NCI-H524 (cell line): ENCODE measurements at places on chromosomes 4 and X.
A peak's percentile ranks its signal among the peaks of the same experiment; 100 is the strongest.

- no peak for DNase-seq
Observed at GRCh38 chr4:27148211-27148895, 287.7 kb downstream of the STIM2 start.

- DNase-seq, result no peak
Observed at GRCh38 chr4:18051281-18051680, 29.7 kb upstream of the LCORL start.

GRCh38 chr4:11495818-11496217 is 67.1 kb upstream of the HS3ST1 start:
- DNase-seq, result no peak

- DNase-seq, result no peak
Observed at GRCh38 chr4:184358521-184359232, 115.7 kb downstream of the IRF2 start.

- DNase-seq, result no peak
Observed at GRCh38 chr4:184498598-184498997, 24.2 kb upstream of the IRF2 start.

DNA sequence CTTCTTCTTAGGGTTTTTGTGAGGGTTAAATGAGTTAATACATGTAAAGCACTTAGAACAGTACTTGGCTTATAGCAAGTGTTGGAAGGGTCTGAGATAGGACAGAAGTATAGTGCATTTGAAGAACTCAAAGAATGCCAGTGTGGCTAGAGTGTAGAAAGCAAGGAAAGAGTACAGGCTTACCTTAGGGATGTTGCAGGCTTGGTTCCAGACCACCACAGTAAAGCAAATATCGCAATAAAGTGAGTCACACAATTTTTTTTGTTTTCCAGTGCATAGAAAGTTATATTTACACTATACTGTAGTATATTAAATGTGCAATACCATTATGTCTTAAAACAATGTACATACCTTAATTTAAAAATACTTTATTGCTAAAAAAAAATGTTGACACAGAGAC is 41.3 kb downstream of the KIF4A start:
- DNase-seq, result no peak

DNA sequence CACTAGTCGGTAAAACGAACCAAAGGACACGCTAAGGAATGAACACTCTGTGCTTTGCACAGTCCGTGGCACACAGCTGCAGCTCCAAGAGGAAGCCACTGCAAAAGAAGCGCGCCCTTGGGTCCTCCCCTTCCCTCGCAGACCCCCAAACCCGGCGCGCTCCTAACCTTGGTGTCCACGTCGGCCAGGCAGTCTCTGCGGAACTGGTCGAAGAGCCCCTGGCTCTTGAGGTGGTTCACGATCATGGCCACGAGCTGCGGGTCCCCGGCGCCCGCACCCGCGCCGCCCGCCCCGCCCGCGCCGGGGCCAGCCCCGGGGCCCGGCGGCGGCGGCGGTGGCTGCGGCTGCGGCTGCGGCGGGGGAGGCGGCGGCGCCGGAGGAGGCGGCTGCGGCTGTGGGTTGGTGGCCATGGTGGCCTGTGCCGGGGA is 333 bp downstream of the BOD1L1 start:
- no peak for DNase-seq

DNA sequence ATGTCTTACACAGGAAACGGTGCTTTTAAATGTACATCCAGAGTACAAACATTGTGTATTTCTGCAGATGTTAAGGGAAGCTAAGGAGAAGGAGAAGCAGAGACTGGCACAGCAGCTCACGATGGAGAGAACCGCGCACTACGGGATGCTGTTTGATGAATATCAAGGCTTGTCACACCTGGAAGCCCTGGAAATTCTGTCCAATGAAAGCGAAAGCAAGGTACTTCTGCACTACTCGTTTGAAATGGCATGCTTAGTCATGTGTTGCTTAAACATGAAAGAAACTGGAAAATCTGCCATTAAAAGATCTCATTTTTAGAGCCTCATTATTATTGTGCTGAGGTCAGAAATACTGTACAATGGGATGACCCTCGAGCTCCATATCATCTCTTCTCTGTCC is 47.2 kb downstream of the FAM114A1 start:
- no peak for DNase-seq

GRCh38 chr4:53800741-53801140 is 209.5 kb upstream of the LNX1 start:
- DNase-seq, result no peak

DNA sequence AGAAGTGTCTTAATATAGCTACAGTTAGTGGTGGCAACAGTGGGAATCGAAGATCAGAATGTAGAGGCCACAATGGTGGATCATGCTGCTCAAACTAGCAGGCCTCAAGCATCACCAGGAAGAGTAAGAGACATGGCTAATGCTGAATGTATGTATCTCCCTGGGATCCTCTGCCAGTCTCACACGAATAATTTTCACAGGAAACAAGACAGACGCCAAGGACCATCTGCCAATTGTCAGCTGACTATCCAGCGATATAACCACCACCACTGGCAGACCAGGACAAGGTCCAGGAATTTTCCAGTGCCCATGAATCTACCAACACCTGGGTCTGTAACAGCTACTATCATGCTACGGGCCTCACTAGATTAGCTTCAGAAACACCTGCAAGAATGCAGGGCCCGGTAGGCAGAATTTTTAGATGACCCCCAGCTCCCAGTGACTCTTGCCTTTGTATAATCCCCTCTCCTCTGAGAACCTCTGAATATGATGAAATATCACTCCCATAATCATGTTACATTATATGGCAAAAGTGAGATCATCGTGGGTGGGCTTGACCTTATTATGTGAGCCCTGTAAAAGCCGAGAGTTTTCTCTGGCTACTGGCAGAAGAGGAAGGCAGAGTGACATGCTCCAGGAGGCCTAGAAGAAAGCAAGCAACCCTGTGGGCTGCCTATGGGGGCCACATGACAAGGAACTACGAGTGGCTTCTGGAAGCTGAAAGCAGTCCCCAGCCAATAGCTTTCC is 429.8 kb downstream of the BCOR start:
- DNase-seq, result peak; percentile 85

DNA sequence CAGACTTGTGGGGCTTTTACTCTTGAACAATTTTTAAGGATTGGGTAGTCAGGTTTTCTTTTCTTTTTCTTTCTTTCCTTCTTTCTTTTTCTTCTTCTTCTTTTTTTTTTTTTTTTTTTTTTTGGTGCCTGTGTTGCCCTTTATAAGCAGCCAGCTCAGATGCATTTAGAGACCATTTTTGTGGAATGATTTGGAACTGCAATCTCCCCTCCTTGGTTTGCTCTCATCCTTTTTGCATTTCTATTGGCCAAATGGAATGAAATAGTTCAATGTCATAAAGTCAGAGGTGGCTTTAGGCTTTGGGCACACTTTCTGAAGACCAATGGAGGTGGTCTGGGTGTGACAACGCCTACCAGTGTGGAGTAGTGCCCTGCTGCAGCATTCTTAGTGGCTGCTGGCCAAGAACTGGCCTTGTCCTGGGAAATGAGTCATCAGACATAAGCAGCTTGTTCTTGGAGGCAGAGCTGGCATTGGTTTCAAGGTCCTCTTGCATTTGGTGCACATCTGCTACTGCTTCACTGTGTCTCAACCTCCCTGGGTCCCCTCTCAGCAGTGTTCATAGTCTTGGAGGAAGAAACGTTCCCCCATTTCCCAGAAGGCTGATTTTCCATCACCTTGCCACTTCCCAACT is 84.5 kb downstream of the CT47B1 start:
- DNase-seq, result no peak

DNA sequence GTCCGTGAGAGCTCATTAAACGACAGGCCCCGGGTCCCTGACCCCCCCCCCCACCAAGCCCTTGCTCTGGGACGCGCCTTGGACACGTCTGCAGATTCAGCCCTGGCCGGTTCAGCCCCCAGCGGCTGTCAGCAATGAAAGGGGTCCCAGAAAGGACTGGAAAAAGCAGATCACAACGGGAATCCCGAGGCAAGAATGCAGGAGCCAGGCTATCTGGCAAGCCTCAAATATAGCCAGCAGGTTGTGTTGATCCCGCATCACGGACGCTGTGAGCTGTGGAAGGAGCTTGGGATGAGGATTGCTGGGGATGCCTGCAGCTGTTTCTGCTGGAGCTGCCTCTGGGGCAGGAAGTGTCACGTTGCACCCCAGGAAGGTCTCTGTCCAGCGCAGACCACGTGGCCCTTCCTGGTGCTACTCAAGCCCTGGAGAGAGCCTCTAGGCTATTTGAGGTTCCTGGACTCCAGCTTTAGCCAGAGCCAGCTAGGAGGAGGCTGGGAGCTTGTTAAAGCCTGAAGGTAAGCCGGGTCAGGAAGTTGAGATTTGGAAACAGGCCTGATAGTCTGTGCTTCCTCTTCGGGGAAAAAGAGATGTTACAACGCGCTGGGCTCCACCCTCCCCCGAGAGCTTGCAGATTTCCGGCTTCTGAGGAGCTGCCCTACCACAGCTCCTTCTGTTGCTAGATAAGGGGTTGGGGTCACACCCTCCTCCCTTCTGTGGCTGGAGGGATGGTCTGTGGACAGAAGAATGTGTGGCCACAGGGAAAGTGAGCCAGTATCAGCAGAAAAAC is 19.3 kb upstream of the CSF2RA start:
- DNase-seq, result no peak

DNA sequence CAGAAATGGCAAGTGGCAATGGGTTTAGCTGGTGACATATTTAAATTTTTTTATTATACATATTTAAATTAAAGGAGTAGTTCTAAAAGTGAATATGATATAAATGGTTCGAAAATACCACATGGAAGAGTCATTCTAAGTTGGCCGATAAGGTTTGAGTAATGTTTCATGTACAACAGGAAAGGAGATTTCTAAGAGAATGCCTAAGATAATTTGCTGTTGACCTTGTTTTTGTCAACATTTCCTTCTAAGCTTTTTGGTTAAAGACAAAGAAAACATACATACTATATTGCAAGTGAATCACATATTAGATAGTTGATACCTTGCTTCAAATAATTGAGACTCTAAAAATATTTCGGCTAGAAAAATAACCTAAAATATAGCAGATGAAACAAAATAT is 526.6 kb upstream of the SLIT2 start:
- no peak for DNase-seq

DNA sequence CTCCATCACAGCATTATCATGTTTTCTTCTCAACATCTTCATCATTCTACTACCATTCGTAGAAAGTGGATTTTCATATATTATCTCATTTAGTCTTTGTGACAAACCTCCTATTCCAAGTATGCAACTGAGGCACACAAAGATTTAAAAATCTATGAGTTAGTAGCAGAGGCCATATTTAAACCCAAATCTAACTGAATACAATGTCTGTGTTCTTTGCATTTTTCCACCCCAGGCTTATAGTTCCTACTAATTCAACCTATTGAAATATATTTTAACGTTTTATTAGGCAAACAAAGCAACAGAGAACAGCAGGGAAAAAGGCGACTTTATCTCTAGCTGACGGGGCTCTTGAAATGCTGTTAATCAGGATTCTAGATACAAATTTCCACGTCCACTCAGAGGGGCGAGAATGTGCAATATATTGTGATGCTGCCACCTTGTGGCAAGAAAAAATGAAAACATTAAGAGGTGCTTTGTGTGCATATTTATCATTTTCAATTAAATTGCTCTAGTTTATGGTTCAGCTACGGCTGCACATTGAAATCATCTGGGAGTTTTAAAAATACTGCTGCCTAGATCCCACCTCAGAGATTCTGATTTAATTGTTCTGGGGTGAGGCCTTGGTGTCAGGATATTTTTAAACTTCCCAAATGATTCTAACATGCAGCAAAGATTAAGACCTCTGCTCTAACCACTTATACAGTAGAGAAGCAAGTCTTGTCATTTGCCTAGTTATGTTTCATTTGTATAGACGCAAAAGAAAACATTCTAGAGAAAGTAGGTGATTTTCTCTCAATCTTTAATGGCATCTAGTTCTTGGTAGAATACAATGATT is 315.9 kb downstream of the MAPK10 start:
- DNase-seq, result no peak

GRCh38 chr4:81031796-81032551 is 1.5 kb downstream of the BMP3 start:
- DNase-seq, result no peak

DNA sequence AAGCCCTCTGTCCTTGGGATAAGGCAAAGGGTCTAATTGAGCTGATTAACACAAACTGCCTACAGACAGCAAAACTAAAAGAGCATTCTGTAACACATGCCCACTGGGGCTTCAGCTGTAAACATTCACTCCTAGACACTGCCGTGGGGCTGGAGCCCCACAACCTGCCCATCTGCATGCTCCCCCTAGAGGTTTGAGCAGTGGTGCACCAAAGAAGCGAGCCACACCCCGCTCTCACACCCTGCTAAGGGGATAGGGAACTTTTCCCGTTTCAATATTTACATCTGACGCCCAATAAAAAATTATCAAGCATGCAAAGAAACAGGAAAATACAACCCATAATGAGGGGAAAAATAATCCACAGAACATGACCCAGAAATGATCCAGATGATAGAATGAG is 46.9 kb upstream of the HSD17B10 start:
- peak; percentile 10 for DNase-seq

DNA sequence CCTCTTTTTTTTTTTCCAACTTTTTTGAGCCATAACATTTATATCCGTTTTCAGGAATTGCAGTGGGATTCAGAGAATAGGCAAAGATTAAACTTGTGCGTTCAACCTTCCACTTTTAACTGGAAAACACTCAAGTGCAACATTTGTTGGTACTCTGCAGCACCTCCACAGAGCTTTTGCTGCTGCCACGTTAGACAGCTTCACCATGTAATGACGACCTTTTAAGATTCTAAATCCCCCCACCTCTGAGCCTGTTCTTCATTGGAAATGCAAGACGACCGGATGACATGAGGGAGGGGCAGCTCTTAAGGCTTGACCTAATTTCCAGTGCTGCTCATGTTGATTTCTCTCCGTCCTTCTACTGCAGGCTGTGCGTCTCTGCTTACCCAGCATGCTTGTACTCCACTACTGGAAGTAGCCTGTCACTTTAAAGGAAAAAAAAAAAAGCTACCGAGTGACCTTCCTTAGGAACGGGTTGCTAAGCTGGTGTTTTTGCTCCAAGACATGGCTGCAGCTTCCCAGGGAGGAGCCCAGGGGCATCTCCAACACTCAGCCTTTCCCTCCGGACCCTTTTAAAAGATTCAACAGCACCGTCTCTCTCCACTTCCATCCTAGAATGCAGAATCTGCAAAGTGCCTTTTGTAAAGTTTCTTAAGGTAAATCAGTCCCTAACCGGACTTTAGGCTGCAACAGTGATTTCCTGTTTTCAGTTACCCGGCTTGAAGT is at the start of gene CC2D2A:
CC2D2A (plus strand) TSS at position 481 of the 726 bp plus-strand sequence. CDS start 6,051 bp downstream, outside the sequence.
- DNase-seq, result peak; percentile 71

DNA sequence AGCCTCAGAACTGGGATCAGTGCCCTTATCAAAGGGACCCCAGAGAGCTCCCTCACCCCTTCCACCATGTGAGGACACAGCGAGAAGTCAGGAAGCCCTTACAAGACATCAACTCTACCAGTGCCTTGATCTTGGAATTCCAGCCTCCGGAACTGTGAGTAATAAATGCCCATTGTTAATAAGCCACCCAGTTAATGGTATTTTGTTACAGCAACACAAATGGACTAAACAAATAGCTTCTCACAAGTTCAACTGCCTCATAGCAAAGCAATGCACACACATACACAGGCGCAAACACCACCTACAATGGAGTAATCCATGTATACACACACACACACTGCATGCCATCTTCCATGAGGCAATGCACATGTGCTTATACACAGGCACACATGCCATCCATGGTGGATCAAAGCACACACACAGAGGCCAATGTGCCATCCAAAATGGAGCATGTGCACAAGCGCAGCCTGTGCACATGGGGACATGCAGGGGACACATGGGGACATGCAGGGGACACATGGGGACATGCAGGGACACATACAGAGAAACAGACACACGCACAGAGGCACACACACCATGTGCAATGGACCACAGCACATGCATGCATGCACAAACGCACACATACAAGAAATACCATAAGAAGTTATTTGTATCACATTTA is 137.6 kb upstream of the TBL1X start:
- DNase-seq, result no peak
